ENCODE measurements at places on chromosomes 3 and 15. TPM values are rescaled to one million over a fixed set of nuclear protein-coding genes. Genes with fewer than 3 reads are reported as not detected.

RAF1 gene
- total RNA-seq = 123 TPM

ZNF660 gene
- 29.8 TPM for total RNA-seq

- no peak for DNase-seq
Measured at GRCh38 chr3:146100825-146101444, 60.0 kb downstream of the PLOD2 start.

DNA sequence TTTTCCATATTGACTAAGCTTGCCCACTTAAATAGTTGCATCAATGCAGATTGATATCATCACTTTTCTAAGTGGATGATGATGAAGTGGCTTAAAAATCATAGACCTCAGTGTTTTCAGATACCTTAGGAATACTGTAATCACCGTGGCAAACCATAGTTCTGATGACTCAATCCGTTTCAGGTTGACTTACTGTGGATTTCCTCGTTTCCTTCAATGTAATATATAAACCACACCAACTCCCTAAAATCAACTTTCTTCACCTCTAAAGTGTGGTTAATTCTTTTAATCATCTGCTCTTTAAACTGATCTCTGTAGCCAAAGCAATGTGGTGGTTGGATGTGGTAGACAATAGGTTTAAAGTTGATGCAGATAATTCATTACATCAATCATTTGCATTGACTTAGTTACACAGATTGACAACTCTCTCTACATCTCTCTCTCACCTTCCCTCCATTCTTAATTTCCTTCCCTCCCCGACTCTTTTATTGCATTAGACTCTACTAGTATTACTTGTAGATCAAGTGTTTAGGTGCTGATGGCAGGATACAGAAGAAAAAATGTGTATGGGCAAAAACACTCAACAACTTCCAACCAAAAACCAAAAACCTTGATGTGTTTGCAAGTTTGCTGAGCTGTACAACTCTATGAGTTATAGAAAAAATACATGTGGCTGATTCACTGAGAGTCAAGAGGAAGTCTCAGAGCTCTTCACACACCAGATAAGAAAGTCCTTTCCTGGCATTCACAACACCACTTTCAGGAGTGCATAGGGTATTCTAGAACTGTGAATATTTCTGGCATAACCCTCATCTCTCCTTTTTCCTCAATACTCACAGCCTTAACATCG, 243.5 kb downstream of the NFKBIZ start:
- DNase-seq = no peak

DNA sequence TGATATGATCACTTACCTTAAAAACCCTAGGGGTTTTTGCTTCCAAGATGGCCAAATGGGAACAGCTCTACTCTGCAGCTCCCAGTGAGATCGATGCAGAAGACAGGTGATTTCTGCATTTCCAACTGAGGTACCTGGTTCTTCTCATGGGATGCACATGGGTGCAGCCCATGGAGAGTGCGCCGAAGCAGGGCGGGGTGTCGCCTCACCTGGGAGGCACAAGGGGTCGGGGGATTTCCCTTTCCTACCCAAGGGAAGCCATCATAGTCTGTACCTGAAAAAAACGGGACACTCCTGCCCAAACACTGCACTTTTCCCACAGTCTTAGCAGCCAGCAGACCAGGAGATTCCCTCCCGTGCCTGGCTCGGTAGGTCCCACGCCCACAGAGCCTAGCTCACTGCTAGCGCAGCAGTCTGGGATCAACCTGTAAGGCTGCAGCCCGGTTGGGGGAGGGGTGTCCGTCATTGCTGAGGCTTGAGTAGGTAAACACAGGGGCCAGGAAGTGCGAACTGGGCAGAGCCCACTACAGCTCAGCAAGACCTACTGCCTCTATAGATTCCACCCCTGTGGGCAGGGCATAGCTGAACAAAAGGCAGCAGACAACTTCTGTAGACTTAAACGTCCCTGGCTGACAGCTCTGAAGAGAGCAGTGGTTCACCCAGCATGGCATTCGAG, 78.6 kb downstream of the CTNNB1 start:
- DNase-seq = no peak

ZNF621 gene
- total RNA-seq = 32.6 TPM

ZNF860 gene
- 0.27 TPM for total RNA-seq

SAMD7 gene
- not detected for total RNA-seq
